ENCODE measurements at places on chromosomes 3 and 15.

GRCh38 chr3:72458375-72458774, 389.9 kb downstream of the SHQ1 start:
- DNase-seq = no peak

DNA sequence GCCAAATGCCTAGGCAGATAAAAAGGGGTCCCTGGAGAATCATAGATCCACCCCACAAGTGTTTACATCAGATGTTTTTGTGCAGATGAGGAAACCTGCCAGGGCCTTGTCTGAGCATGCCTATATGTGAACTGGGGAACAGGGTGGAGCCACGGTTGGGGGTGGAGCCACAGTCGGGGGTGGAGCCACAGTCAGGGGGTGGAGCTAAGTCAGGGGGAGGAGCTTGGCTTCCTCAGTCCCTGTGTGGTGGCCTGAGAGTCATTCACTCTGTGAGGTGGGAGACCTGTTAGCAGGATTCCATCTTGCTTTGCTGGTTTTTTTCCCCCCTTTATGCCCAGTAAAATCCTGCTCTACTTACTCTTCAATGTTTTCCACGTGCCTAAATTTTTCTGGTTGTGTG, 57.8 kb upstream of the TGFBR2 start:
- DNase-seq = no peak

GRCh38 chr3:1228289-1228688, 135.5 kb downstream of the CNTN6 start:
- DNase-seq = no peak

GRCh38 chr3:55873523-55874254, 386.6 kb upstream of the WNT5A start:
- no peak for DNase-seq

GRCh38 chr3:13069495-13069894, 3.7 kb downstream of the IQSEC1 start:
- DNase-seq = peak; percentile 24

GRCh38 chr15:65743637-65744252, 48.3 kb downstream of the DENND4A start:
- no peak for DNase-seq

DNA sequence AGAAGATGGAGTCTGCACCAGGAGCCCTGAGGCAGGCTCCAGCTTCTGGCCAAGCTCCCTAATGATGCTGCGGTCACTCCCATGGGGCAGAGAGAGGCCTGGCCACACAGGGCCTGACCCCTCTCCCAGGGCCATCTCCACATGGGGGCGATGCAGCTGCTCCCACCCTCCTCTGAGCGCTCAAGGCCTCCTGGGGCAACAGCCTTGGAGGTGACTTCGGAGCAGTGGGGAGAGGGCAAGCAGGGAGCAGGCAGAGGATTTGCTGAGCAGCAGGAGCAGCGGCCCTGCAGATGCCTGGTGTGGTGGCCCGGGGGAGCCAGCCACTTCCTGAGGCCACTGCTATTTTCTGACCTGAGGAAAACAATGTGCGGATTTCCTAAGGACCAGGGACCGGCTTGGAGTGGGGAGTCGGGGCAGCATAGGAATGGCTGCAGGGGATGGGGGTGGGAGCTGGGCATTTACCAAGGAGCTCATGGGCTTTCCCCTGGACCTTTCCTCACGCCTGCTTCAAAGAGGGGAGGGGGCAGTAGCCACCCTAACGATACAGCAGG, 81.6 kb upstream of the RPL32 start:
- DNase-seq = no peak

- no peak for DNase-seq
Observed at GRCh38 chr3:49616491-49616941, 57.6 kb upstream of the APEH start.

DNA sequence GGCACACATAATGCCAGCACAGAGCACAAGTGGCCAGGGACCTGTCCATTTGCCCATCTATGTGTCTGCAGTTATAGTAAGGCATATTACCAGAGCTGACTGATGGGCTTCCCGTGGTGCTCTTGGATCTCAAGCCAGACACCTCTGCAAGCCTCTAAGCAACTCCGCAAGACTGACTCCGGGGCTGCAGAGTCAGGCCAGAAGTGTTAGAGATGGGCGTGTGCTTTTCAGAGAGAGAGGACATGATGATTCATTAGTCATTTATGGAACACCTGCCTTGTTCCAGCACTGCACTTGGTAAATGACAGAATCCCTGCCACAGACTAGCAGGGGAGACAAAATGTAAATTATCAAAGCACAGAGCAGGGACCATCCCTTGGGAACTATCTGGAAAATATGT, 559.0 kb downstream of the PDCD6IP start:
- DNase-seq = no peak

GRCh38 chr15:52417521-52417920, 111.2 kb downstream of the MYO5A start:
- DNase-seq = no peak

DNA sequence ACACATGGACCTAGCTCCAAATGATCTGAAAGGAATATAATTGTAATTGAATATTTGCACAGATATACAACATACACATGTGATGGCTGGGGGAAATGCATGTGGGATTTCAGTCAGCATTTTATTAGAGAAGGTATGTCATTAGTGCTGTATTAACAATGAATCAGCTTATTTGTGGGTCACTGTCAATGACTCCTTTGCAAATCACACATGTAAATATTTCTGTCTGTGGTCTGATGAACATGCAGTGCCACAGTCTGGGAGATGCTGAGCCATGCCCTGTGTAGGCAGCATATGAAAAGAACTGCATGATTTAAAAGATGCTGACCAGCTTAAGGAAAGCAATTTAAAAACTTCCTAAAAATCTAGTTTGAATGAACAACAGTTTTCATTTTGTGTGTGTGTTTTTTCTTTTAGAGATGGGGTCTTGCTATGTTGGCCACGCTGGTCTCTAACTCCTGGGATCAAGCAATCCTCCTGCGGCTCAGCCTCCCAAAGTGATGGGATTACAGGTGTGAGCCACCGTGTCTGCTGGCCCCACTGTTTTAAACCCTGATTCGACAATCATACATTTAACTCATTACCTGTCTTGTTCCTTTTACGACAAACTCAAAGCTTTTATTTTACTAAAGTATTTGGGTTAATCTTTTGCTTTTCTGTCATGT, 803 bp upstream of the B3GNT5 start:
- DNase-seq = no peak

- no peak for DNase-seq
Observed at GRCh38 chr3:113890256-113890900, 51.8 kb downstream of the GRAMD1C start.

DNA sequence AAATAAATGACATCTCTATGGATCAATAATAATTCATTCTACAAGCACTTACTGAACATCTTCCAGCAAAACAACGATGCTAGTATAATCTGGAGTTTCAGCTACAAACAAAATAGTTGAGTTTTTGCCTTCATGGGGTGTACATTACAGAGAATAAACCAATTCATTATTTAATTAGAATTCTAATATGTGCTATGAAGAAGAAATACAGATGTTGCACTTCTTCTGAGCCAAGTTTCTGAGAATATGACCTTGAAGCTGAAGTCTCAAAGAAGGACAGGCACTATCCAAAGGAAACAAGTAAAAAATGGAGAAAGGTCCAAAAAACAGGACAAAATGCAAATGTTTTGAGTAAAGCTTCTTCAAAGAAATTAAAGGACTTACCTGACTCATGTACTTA, 94.2 kb downstream of the SENP7 start:
- no peak for DNase-seq

GRCh38 chr3:88362428-88362827, 212.7 kb downstream of the C3orf38 start:
- DNase-seq = no peak

DNA sequence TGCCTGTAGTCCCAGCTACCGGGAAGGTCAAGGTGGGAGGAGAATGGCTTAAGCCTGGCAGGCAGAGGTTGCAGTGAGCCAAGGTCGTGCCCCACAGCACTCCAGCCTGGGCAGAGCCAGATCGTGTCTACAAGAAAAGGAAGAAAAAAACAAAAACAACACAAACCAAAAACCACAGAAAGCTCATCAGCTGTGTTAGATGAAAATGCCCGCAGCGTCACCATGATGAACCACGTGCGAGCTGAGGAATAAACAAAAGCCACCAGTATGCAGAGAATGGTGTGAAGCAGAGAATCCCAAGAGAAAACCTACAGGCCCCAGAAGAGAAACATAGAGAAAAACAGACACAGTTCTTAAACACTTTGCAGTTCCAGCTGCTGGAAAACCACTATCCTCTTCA, 19.7 kb upstream of the TM4SF19 start:
- DNase-seq = no peak

- no peak for DNase-seq
Observed at GRCh38 chr3:71244153-71244825, 339.2 kb downstream of the FOXP1 start.
